ENCODE measurements at places on chromosomes 4 and X. TPM values are rescaled to one million over a fixed set of nuclear protein-coding genes. Genes with fewer than 3 reads are reported as not detected.

GRCh38 chr4:150164055-150164454, 85.8 kb downstream of the DCLK2 start:
- DNase-seq, result no peak

DNA sequence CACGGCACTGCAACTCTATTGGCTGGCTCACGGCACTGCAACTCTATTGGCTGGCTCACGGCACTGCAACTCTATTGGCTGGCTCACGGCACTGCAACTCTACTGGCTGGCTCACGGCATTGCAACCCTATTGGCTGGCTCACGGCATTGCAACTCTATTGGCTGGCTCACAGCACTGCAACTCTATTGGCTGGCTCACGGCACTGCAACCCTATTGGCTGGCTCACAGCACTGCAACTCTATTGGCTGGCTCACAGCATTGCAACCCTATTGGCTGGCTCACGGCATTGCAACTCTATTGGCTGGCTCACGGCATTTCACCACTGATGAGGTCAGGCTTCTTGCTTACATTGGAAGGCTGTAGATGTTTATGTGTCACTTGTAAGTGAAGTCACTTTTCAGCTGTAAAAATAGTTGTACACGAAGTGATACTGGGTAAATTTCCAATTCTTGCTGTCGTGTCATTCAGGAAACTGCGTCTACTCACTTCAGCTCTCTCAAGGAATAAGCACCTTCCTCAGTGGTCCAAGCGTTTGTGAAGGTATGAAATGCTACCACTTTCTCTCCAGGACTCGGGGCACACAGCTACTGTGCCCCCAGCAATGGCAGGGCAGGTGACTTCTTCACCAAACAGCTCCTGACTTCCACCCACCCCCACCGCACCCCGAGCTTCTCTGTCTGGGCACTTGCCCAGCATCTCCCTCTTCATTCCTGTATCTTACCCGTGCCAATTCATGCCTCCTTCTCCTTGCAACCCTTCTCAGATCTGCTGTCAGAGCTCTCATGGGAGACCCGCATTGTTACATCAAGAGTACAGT, 141.3 kb downstream of the AFAP1 start:
- no peak for DNase-seq

DNA sequence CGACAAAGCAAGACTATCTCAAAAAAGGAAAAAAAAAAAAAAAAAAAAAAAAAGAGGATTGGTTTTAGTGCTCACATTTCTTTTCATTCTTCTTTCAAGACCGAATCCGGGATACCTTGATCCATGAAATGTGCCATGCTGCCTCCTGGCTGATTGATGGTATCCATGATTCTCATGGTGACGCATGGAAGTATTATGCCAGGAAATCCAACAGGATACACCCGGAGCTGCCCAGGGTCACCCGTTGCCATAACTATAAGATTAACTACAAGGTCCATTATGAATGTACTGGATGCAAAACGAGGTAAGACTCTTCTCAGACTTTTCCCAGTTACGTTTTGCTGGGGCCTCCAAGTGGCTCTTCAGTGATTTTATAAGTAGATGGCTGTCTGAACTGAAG, 6.1 kb downstream of the CXCR3 start:
- no peak for DNase-seq

GRCh38 chr4:140133576-140133975, 20.4 kb downstream of the MAML3 start:
- DNase-seq, result no peak

DNA sequence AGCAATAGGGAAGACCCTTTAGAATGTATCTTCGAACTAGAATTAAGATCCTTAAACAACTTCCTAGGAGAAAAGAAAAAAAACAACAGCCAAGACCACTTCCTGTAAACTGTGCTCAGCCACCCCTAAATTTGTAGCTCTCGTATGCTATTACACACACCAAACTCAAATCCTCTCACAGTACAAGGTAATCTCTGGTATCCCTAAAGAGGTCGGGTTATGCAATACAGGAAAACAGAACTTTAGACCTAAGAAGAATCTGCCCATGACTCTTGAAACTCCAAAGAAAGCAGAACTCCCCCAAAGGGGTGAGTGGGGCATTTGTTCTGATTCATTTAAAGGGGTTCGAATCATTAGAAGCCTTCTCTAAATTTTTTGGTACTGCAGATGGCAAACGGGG, 170.9 kb upstream of the CASK start:
- peak; percentile 82 for DNase-seq

DNA sequence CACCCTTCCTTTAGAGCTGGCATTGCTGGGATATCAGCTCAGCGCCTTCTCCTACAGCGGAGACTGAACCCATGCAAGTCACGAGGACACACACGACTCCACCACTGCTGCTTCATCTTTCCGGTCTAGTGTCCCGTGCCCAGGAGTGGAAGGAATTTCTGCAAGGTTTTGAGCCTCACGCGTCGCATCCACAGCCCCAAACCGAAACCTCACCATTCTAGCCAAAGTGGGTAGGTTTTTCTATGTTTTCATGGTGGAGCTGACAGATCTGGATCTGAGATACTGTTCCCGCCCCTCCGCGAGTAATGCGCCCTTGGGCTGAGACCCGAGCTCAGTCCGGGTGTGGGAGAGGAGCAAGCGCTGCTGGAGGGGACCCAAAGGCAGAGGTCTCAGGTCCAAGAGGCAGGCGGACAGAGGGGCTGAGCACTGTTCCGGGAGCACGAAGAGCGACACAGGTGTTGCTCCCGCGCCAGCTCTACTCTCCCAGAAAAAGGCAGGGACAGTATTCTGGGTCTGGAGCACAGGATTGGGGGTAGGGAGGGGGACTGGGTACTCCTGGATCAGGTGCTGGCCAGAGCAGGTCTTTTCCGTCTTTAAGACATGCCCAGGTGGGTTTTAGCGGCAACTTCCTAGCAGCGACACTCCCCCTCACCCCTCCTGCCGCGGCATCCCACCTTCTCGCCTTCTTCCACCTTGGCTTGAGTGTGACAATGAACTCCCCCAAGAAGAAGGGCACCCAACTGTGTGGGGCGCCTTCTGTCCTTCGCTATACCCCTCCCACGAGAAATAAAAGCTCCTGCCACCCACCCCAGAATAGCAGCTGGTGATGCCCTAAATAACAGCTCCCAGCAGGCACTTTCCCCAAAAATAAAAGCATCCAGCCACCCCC, 1.8 kb downstream of the EPHA5 start:
- DNase-seq, result peak; percentile 13

GRCh38 chr4:141614878-141615586, 21.4 kb upstream of the IL15 start:
- DNase-seq, result no peak

DNA sequence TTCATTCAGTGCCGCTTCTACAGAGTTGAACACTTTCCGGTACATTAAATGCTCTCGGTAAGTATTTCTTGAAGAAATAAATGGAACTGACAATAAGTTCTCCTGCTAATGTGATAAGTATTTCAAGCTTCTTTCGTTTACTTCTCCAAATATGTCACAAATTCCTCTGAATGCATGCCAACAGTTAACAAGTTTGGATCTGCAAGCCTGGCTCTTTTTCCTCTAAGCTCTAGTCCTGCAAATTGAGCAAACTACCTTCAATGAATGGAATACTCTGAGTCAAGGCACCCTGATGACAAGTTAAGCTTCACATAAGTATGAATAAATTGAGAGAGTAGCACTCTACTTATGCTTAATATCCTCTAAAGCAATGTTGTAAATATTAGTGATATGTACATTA, 403.6 kb downstream of the PDGFC start:
- DNase-seq, result no peak

DNA sequence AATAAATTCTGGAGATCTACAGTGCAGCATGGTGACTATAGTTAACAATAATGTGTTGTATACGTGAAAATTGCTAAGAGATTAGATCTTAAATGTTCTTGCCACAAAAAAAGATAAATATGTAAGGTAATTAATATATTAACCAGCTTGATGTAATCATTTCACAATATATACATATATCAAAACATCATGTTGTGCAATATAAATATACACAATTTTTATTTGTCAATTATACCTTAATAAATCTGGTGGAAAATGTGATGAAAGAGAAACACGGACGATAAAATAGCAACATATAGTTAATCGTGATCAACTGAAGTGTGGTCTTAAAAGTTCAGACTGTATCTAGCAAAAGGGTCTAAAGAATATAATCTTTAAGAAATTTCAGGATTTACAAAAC, 16.5 kb upstream of the NDNF start:
- DNase-seq, result no peak

- DNase-seq, result no peak
Measured at GRCh38 chrX:19569121-19569805, 54.0 kb upstream of the MAP3K15 start.

DNA sequence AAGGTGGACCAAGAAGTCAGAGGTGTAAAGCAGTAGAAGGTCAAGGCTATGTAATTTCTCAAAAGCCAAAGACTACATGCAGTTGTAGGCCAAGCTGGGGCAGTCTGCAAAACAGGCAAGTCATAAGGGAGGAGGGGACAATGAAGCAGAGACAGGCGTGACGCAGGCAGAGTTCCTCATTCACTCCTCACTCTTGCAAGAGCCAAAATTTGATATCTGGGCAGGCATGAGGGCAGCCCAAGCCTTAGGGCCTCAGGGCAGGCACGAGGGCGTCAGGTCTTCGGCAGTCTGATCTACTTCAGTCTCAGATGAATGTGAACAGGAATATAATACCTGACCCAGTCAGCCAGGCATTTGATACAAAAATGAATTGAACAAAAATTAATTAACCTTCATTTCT, 86.4 kb upstream of the AGA start:
- no peak for DNase-seq

DNA sequence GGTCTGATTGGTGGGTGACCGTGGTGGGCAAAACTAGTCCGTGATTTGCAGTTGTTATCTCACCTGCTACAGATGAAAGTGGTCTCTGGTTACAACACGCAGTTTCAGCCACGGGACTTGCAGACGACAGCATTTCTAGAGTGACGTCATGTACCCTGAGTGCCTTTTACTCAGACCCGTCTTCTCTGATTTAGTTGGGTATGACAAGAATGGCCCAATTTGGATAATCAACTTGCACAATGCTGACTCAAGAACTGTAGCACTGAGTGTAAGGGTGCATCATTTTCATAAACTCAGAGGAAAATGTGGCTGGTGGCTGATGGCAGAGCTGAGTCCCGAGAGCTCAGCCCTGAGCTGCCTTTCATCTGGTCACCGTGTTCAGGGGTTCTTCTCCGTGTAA, 281.4 kb upstream of the FRG1 start:
- DNase-seq, result no peak

DNA sequence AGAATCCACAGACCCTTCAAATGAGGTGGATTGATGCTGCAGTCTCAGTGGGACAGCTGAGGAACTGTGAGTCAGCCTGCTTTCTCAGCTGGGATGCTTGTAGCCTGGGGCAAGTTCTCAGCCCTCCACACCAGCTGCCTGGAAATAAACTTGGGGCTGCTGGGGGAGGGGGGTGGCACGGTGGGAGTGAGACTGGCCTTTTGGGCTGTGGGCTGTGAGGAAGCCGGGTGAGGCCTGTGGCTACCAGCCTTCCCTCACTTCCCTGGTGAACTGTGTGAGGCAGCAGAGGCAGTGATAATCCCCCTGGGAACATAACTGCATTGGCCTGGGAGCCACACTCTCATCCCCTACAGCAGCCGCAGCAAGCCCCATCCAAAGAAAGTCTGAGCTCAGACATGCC, 114.5 kb upstream of the GUCY1A1 start:
- DNase-seq, result peak; percentile 40

DNA sequence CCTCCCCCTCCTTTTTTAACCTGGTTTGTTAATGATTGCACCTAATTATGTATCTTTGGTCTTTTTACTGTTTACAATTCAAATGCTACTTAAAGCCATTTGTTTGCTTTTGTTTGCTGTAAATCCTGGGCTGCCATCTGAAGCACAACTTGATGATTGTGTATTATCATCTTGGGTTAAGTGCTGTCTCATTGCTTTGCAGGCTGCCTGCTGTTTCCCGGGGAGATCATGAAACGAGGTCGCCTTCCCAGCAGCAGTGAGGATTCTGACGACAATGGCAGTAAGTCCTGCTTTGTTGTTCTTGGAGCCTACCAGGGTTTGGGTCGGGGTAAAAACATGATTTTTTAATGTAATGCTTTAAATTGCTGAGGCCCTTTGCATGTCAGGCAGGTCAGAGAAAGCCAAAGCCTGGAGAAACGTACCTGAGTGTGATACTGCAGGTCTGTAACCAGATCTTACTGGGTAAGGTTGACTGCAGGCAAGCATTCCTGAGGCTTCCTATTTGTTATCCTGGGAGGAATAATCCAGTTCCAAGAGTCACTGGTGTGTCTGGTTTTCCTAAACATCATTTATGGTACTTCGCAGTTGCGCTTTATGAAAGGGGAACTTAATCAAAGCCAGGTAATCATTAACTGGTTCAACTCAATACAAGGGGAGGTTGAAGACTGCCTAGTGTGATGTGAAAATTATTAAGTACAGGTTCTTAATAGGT, 22.2 kb downstream of the JADE1 start:
- peak; percentile 58 for DNase-seq

The SPANXB1 gene
- total RNA-seq, result not detected

The GPC3 gene
- total RNA-seq, result 0.32 TPM

The HTN3 gene
- not detected for total RNA-seq

The NAP1L2 gene
- total RNA-seq, result under 0.01 TPM

The RASGEF1B gene
- not detected for total RNA-seq

Data from fibroblast of villous mesenchyme (primary cell).